MG63 (cell line): ENCODE measurements at places on chromosomes 16 and 17. TPM values are rescaled to one million over a fixed set of nuclear protein-coding genes. Genes with fewer than 3 reads are reported as not detected.
A peak's percentile ranks its signal among the peaks of the same experiment; 100 is the strongest.

Gene CDH8
- not detected in 2 replicates for total RNA-seq

GRCh38 chr16:84511831-84512230, 7.4 kb upstream of the MEAK7 start:
- no peak for DNase-seq

Gene KCNH6
- total RNA-seq, result not detected in 2 replicates

Gene FBXW10B
- 0.59 TPM in 1 of 2 replicates, not detected in the other for total RNA-seq

DNA sequence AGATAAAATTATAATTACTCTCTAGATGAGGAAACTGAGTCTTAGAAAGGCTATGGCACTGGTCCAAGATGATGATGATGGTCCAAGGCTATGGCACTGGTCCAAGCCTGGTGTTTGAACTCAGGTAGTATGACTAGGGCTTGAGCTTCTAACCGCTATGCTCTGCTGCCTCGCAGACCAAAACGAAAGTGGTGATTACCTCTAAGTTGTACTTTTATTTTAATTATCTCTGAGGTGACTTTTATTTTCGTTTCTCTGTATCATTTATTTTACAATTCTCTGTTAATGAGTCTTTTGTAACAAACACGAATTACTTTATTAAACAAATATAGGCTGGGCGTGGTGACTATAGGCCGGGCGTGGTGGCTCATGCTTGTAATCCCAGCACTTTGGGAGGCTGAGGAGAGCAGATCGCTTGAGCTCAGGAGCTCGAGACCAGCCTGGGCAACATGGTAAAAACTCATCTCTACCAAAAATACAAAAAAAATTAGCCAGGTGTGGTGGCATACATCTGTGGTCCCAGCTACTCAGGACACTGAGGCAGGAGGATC, 5.6 kb downstream of the REXO5 start:
- DNase-seq, result no peak

- no peak for DNase-seq
Measured at GRCh38 chr17:15278380-15278779, 13.3 kb upstream of the PMP22 start.

- no peak for DNase-seq
Measured at GRCh38 chr17:82385559-82386254, 14.1 kb downstream of the UTS2R start.

DNA sequence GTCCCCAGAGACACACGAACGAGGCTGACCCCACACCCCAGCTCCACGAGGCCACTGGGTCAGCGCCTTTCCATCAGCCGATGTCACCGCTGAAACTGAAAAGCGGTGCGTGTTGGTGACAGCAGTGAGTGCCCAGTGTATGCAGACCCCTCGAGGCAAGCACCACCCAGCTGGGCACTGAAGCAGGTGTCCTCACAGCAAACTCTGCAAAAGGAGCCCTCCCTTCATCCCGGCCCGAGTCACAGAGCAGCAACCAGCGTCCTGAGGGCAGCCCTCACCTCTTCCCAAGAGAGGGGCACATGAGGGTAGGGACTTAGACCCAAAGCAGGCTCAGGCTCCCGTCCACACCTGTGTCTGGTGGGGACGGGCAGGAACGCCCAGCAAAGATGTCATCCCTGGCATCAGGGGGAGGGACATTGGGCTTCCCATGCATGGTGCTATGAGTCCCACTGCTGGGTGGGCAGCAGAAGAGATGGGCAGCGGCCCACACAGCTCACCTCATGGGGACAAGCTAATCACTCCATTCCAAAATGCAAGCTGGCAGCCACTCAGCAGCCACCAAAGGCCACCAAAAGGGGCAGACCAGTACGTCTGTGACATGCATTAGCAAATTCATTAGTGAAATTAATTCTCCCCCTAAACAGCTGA, 49.2 kb downstream of the RBFOX3 start:
- no peak for DNase-seq

DNA sequence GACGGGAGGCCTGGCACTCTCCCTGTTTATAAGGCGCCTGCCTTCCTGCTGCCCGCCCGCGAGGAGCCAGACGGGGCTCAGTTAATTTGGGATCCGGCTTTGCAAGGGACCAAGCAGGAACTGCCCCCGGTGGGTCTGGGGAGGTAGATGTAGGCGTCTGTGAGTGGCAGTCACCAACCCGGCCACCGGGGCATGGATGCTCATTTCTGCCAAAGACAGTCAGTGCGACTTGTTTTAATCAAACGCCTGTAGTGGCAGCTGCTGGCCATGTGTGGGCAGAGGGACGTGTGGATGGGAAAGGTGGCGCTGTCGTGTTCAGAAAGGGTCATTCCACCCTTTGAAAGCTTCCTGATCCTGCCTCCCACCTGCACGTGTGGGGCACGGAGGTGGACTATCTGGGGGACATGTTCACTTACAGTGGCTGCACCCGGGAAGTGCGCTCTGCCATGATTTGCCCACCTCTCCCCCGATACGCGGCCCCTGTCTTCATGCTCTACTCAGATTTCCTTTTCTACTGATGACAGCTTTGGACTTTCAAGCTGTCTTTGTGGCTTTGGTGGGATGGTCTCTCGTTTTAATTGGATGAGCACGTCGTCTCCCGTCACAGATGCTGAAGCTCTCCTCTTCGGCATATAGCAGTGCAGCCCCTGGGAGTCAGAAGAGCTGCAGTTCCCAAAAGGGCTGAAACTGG, 60.3 kb upstream of the CIBAR2 start:
- DNase-seq, result peak; percentile 36
